Right forelimb (tissue), 1 donor: ENCODE measurements at places on chromosomes 7 and 10.

DNA sequence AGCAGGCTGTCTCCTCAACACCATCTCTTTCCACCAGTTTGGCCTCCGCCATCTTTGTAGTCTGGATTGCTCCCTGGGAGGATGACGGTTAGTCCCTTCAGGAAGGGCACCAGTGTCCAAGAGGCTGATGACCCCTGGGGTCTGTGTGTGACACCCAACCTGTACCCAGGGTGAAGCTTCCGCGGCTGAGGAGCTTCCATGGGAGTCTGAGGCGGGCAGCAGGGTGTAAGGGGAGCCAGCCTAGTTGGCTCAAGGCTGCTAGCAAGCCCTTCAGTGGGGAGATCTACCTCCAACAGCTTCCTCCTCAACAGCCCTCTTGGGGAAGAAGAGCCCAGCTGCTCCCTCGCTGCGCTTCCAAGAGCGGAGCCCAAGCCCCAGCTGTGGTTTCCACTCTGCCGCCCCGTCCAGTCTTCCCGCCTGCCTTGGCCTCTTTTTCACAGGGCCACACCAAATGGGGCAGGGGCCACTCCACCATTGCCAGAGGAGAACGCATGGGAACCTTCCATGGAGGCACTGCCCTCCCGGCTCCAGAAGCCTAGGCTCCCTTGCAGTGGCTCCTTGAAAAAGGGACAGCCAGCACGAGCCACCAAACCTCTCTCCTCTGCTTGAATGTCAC lies 57.4 kb downstream of the TMEM209 start:
- no peak for DNase-seq

DNA sequence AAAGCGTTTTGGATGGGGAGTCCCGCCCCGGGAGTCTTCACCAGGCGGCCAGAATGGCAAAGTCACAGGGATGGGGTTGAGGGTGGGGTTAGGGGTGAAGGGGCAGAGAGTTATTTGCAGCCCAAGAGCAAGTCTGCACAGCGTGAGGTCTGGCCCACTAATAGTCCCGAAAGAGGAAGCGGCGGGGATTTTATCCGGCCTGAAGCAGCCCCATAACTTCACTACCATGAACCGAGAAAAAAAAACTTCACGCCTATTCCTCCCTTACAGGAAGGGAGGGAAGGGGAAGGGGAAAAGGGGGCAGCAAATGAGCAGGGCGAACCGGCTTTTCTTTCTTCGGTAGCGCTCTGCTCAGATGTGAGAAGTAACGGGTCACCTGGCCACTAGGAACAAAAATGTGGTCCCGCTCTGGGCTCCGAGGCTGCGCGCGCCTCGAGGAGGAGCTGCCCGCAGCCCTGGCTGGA lies 712 bp downstream of the ITPRIP start:
- no peak for DNase-seq

GRCh38 chr10:184911-185310 lies 49.7 kb downstream of the ZMYND11 start:
- DNase-seq, result no peak

DNA sequence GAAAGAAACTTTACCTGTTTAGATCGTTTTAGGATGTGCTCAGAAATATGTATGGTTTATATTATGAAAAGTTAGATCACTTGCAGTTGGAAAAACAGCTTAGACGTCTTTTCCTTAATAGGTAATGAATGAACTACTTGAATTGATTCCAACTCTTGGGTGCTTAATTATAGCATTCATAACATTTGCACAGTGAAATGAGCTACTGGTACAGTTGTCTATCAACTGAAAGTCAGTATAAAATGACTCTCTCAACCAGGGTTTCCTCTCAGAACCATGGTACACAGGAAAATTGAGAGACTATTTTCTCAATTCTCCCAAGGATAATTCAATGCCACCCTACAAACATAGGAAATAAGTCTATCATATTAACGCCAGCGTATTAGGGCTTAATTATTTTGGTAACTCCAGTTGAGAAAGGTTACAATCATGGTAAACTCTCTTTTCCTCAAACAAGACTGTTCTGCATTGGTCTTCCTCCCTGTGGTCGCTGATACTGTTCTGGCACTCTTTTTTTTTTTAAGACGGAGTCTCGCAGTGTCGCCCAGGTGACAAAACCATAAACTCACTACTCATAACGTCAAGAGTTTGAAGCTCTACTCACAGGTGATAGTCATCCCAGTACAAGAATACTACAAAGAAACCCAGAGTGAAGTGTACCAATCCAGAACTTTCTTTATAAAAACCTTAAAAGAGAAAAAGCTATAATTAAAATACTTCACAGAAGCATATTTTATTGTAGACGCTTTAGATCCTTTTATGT lies 2.0 kb downstream of the ANLN start:
- no peak for DNase-seq

GRCh38 chr7:5217396-5217795 lies 27.4 kb downstream of the WIPI2 start:
- peak; percentile 15 for DNase-seq
